Ovary (tissue), 10 donors: ENCODE measurements at places on chromosomes 13 and 19. TPM values are rescaled to one million over a fixed set of nuclear protein-coding genes. Genes with fewer than 3 reads are reported as not detected.

DNA sequence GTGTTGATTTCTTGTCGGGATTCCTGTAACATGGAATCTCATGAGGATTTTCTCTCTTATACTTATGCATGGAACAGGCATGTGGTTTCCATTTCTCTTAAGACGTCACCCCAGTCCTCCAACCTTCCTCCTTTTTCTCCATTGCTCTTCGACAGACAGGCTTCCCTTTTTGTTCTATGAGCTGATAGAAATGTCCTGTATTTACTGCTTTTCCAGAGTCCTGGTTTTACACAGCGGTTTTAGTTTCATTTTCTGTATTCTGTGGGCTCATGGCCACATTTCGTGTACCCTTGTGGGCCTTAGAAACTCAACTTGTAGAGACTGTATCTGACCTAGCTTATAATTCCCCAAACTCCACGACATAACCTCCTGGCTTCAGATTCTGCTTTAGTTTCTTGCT, 113.1 kb downstream of the PAN3 start:
- H3K36me3 ChIP-seq: no peaks in the 10 kb centered on the region
- H3K27me3 ChIP-seq: no peaks in the 10 kb centered on the region
- no peak overlapping the region for H3K4me3 ChIP-seq
- DNase-seq: no peak
- H3K27ac ChIP-seq: no peak overlapping the region

DNA sequence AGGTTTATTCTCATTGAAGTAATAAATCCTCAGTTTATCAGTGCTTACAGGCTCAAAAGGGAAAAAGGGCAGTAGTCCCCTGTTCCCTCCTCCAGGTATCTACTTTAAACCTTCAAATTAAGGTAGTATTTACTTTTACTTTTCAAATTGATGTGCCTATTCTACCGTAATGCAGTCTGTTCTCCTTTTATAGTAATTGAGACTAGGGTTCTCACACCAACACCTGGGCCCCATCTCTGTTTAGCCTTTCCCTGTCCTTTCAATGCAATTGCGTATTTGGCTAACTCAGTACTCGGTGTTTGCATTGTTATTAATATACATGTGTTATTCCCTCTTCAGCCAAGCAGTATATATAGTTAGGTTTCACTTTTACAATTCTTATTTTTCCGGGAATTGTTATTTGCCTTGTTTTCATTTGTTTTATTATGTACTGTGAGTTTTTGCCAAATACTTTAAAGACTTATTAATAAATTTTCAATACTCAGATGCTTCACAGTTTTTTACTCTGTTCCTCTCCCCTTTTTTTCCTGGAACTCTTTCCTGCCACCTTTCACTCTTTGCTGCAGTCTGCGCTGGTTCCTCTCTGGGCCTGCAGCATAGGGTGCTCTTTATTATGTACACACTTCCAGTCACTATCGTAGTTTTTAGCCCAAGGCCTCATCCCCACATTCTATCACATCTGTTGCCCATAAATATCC, 30.3 kb downstream of the USPL1 start:
- H3K4me1 ChIP-seq: no peaks in the 10 kb centered on the region
- no peak for DNase-seq
- no peak overlapping the region for H3K27ac ChIP-seq

GRCh38 chr19:42695811-42696503, 44.3 kb downstream of the PSG3 start:
- H3K4me3 ChIP-seq: no peak overlapping the region
- no peak for DNase-seq
- H3K36me3 ChIP-seq: no peaks in the 10 kb centered on the region
- no peak overlapping the region for H3K27ac ChIP-seq
- H3K27me3 ChIP-seq: no peaks in the 10 kb centered on the region

DNA sequence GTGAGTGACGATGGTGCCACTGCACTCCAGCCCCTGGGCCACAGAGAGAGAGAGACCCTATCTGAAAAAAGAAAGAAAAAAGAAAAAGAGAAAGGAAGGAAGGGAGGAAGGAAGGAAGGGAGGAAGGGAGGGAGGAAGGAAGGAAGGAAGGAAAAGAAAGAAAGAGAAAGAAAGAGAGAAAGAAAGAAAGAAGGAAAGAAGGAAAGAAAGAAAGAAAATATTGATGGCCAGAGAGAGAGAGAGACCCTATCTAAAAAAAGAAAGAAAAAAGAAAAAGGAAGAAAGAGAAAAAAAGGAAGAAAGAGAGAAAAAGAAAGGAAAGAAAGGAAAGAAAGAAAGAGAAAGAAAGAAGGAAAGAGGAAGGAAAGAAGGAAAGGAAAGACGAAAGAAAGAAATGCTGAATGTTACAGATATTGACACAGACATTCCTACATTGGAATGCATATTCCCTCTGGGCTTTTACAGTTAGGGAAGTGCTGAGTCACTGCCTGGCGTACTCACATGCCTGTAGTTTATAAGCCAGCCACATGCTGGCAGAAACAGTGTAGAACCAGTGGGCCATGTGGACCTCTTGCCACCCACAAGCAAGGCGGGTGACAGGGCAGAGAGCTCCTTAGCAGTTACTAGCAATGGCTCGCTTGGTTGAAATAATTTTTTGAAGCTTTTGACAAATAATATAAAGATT, 34.6 kb upstream of the SLC46A3 start:
- H3K4me1 ChIP-seq: peaks cover 2% of the 10 kb centered on the region
- H3K36me3 ChIP-seq: no peaks in the 10 kb centered on the region
- H3K27ac ChIP-seq: no peak overlapping the region
- H3K4me3 ChIP-seq: no peak overlapping the region
- no peaks in the 10 kb centered on the region for H3K27me3 ChIP-seq
- no peak for DNase-seq

GRCh38 chr19:28581468-28581770, 631.5 kb downstream of the UQCRFS1 start:
- no peaks in the 10 kb centered on the region for H3K27me3 ChIP-seq
- no peaks in the 10 kb centered on the region for H3K4me1 ChIP-seq
- no peak overlapping the region for H3K4me3 ChIP-seq
- H3K27ac ChIP-seq: no peak overlapping the region
- no peak for DNase-seq
- H3K36me3 ChIP-seq: no peaks in the 10 kb centered on the region

GRCh38 chr19:11096210-11096841, 7.1 kb downstream of the LDLR start:
- no peaks in the 10 kb centered on the region for H3K27me3 ChIP-seq
- DNase-seq: peak; percentile 62
- H3K4me1 ChIP-seq: peaks cover 16% of the 10 kb centered on the region
- H3K27ac ChIP-seq: no peak overlapping the region
- H3K4me3 ChIP-seq: no peak overlapping the region

The ZNF763 gene
- total RNA-seq: 18.8 TPM

The RYR1 gene
- total RNA-seq: 0.88 TPM
